ENCODE measurements at places on chromosomes 7 and 10. TPM values are rescaled to one million over a fixed set of nuclear protein-coding genes. Genes with fewer than 3 reads are reported as not detected.

The CAV2 gene
- 76.4 TPM for total RNA-seq

The PODXL gene
- 15.5 TPM for total RNA-seq

The VAX1 gene
- total RNA-seq = not detected

- H3K36me3 ChIP-seq = no peaks in the 10 kb centered on the region
- no peak overlapping the region for H3K27ac ChIP-seq
- H3K4me3 ChIP-seq = no peak overlapping the region
- H3K4me1 ChIP-seq = peaks cover 23% of the 10 kb centered on the region
- H3K27me3 ChIP-seq = no peaks in the 10 kb centered on the region
- no peak for DNase-seq
Observed at GRCh38 chr7:124403587-124403986, 362.0 kb downstream of the GPR37 start.

GRCh38 chr7:134618756-134619530, 27.7 kb upstream of the BPGM start:
- no peak overlapping the region for H3K27ac ChIP-seq
- DNase-seq = no peak
